ENCODE measurements at places on chromosomes 16 and 17. TPM values are rescaled to one million over a fixed set of nuclear protein-coding genes. Genes with fewer than 3 reads are reported as not detected.

MMP25 gene
- total RNA-seq: 1.4 TPM

BMERB1 gene
- 15.4 TPM for total RNA-seq

DNA sequence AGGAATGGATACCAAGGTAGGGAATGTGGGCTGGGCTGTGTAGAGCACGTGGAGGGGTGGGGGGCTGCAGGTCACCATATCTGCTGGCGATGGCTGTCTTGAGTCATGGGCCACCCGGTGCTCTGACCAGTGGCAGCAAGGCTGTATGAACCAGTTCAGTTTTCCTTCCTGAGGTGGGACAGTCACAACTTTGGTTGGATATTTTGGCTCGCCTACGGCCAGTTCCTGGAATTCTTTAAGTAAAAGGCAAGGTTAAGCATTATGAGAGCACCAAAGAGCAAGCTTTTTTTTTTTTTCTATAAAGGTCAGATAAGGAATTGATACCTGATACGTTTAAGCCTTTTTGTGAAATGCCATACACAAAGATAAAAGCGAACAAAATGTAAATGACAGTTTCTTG is 81.9 kb downstream of the USP22 start:
- no peak for DNase-seq

KCNH4 gene
- not detected for total RNA-seq

GRIN2A gene
- total RNA-seq: 2.5 TPM

DNA sequence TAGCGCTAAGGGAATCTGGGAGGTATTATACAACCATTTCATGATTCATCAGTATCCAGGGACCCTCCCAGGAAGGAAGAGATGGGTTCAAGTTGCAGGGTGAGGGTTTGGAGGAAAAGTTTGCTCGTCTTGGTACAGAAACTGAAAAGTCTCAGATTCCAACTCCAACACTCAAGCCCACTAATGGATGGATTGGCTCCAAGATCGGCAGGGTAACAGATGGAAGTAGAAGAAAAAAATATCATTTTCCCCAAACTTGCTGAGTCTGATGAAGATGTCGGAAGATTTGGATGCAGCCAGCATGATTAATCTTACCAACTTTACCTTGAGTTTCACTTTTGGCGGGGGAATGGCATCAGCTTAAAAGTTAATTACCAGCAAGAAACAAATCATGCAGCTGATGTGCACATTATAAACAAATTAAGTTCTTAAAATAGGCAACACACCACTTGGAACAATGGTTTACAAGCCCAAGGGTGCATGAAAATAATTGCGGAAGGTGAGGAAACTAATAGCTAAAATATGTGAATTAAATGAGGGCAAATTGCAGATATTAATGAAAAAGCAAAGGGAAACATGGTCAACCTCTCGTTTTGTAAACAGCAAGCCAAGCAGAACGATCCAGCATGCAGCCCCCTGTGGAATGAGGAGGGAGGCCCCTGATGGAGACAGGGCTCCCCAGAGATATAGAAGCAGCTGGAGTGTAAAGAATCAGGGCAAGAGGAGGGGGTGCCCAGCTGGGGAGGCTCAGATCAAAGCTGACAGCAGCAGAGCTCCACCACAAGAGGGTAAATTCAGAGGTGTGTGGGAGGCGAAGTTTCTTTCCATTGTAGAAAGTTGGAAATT is 44.1 kb upstream of the GRIN2A start:
- no peak for DNase-seq

DNA sequence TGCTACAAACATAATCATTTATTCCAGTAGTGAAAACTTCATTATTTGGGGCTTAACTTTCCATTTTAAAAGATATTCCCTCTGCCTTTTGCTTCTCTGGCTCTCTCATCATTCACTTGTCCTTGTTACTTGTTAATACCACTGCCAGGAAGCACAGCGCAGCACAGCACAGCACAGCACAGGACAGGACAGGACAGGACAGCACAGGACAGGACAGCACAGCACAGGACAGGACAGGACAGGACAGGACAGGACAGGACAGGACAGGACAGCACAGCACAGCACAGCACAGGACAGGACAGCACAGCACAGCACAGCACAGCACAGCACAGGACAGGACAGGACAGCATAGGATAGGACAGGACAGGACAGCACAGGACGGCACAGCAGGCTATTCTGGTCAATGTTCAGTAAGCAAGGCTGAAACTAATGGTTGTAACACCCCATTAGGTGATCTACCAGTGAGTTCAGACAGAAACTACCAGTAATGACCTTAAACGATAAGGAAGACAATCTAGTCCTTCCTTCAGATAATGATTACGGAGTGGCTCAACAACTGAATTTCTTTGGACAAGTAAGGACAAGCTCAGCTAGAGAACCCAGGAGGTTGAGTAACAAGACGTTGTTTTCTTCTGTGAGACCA is 31.9 kb downstream of the COG1 start:
- DNase-seq: no peak

All from Peyer's patch (tissue), 4 donors.